Activated CD4-positive, alpha-beta T cell treated with anti-CD3 and anti-CD28 coated beads for 48 hours (primary cell): ENCODE measurements at places on chromosomes 5 and 9.

- DNase-seq = no peak
Measured at GRCh38 chr5:96747720-96748119, 60.0 kb downstream of the ERAP1 start.

GRCh38 chr9:121989010-121989409 is 104.1 kb downstream of the TTLL11 start:
- no peak for DNase-seq

- DNase-seq = no peak
Measured at GRCh38 chr9:113042884-113043657, 13.5 kb downstream of the ZFP37 start.

DNA sequence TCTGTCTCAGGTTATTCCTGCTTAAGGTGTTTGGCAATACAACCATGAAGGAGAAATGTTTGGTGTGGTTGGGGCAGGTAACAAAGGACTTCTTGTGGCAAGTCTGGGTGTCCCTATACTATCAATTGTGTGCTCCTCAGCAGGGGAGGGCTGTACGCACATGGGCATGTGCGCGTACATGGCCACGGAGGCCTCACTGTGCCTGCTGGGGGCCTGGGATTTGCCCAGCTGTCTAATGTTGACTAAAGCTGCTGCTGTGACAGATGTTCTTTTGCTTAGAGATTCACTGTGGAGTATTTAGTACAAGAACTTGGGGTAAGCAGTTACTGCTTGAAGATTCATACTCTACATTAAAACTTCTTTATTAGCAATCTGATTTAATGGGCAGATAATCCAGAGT is 97.5 kb downstream of the HSPA4 start:
- no peak for DNase-seq

- no peak for DNase-seq
Measured at GRCh38 chr5:142342128-142342981, 17.5 kb upstream of the SPRY4 start.

- no peak for DNase-seq
Measured at GRCh38 chr9:16679327-16679821, 191.1 kb downstream of the BNC2 start.

DNA sequence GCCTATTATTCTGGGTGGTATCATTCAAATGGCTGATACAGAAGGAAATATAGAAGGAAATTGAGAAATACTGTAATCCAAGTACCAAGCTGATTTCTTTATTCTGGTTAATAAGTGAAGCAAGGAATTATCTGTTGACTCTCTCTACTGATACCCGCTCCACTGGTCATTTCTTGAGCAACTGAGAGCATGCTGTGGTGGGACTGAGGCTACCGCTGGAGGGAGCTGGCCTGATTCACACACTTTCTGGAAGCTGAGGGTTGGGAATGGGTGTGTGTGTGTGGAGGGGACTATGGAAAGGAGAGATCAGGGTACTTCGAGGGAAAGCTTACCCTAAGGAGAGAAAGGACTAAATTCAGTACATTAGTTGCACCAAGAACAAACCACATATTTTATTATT is 104.1 kb downstream of the UGCG start:
- no peak for DNase-seq

DNA sequence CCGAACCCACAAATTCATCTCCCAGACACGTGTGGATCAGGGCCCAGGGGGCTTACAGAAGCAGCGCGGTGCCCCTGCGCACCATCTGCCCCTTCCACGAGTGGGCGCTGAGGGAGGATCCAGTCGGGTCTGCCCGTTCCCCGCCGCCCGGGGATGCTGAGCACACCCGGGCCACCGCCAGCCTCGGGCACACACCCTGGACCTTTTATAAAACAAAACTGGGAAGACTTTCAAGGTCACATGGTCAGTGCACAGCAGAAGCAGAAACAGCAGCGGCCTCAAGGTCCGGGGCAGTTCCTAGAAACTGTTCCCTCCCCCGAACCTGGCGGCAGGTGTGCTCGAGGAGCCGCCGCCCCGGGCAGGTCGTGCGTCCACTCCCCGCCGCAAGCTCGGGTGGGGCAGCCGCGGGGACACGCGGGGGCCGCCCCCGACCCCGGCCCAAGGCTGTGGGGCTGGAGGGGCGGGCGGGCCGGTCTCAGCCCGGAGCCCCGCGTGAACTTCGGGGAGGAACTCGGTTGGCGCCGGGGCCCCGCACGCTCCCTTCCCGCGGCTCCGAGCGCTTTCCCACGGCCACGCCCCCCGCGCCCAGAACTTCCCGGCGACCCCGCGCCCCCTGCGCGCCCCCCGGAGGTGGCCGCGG is 633 bp upstream of the PPP1R26 start:
- no peak for DNase-seq

DNA sequence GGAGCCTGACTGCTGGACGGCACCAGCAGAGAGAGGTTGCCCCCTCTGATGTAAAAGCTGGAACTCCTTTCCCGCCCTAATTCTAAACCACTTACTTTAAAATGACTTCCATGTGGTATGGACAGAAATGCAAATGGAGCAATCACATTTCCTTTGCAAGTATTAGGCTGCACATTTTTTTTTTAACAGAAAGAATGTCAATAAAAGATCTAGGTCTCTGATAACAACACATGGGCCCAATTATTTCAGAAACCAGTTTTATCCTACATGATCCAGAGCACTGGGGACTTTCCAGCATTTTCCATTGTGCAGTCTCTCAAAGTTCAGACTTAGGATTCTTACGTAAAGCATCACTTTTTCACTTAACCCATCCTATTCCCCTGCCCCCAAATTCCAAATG is 203.7 kb downstream of the NXNL2 start:
- DNase-seq = no peak

DNA sequence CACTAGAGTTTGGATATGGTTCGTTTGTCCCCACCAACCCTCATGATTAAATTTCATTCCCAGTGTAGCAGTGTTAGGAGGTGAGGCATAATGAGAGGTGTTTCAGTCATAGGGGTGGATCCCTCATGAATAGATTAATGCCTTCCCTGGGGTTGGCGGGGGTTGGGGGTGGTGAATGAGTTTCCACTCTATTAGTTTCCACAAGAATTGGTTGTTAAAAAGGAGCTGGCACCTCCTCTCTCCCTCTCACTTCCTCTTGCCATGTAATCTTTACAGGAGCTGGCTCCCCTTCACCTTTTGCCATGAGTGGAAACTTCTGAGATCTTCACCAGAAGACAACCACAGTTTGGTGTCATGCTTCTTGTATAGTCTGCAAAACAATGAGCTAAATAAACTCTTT is 333.7 kb downstream of the ENC1 start:
- no peak for DNase-seq

GRCh38 chr5:118529361-118530144 is 458.8 kb downstream of the DTWD2 start:
- DNase-seq = no peak

GRCh38 chr9:127233550-127233949 is 31.0 kb upstream of the GARNL3 start:
- no peak for DNase-seq

DNA sequence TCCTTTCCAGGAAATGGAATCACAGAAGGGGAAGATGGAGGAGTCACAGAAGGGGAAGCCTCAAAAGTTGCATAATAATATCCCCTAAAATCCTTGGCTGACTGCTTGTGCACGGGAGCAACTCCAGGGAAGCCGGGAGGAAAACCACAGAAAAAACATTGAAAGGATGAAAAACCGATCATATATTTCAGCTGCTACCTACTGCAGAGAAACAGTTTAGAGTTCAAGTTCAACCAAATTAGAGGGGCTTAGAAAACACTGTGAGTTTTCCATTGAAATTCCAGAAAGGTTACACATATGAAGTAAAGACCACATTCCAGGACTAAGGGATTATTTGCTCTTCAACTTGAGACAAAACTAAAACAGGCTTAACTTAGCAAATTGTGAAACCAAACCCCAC is 37.6 kb upstream of the MTAP start:
- no peak for DNase-seq

DNA sequence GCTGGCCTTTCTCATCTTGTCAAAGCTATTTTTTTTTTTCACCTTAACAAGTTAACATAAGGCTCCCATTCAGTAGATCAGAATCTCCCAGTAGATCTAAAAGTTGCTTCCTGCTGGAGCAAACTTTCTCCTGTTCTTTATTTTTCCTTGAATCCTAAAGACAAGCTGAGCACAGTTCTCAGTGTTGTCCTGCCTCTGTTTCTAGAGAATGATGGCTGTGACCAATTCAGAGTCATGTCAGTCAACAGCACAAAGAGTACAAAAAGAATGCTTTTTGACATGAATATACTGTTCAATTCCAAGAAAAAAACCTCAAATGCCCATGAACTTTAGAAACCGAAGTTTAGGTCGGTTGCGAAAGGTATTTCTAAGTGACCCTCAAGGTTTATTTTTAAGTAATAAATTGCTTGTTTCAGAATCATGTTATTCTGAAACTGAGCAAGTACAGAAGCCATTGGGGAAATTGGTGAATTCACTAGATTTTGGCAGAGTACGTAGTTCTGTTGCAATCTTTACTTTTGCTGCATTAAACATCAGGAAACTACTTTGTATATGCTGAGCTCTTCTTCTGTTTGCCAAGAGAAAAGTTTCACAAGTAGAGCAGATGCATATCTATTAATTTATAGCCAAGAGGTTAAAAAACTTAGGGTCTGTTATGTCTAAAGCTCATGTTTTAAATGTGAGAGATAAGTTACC is 161.7 kb upstream of the RPS23 start:
- no peak for DNase-seq

DNA sequence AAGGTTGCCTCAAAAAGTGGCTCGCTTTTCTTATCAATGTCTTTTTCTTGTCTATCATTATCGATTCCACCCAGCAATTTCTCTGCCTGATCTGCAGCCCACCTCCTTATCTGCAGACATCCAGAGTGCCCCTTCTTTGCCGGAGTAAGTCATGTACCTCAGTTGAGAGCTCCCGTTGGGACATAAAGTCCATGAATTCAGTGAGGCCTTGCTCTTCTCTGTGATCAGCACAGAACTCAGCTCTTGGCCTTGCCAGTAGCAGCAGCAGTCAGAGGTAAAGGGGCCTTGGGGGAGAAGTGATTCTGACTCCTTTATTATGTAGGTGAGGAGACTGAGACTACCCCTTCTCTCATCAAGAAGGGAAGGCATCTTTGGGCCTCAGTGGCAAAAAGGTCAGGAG is 24.9 kb upstream of the DCAF12 start:
- no peak for DNase-seq

- DNase-seq = no peak
Measured at GRCh38 chr5:55483885-55484284, 50.9 kb downstream of the PLPP1 start.

GRCh38 chr5:92849756-92850155 is 731.3 kb downstream of the NR2F1-AS1 start:
- DNase-seq = no peak

DNA sequence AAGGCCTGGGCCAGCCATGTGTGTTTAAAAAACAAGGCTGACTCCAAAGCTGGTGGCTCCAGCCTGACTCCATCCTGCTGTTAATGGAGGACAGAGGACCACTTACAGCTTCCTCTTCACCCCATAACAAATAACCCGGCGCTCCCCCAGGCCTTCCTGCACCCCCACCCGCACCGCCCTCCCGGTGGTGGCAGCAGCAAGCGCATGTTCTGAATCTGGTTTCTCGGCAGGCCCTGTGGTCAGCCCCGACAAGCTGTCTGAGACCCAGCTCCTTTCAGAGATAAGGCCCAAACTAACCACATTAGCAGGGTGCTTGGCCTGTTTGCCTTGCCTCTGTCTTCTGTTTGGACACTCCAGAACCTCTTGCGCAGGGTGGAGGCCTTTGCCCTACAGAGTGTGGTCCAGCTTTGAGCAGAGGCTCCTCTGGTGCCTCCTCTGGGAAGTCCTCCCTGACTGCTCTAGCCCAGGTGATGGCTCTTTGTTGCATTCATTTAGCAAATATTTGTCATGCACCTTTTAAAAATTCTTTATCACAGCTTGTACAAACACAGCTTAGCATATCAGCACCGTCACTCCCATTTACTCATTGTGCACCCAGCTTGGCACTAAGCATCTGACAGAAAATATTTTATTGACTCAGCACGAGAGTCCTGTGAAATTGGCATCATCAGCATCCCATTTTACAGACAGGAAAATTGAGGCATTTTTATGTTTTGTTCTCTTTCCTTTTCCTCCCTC is 78.4 kb downstream of the NDFIP1 start:
- no peak for DNase-seq

DNA sequence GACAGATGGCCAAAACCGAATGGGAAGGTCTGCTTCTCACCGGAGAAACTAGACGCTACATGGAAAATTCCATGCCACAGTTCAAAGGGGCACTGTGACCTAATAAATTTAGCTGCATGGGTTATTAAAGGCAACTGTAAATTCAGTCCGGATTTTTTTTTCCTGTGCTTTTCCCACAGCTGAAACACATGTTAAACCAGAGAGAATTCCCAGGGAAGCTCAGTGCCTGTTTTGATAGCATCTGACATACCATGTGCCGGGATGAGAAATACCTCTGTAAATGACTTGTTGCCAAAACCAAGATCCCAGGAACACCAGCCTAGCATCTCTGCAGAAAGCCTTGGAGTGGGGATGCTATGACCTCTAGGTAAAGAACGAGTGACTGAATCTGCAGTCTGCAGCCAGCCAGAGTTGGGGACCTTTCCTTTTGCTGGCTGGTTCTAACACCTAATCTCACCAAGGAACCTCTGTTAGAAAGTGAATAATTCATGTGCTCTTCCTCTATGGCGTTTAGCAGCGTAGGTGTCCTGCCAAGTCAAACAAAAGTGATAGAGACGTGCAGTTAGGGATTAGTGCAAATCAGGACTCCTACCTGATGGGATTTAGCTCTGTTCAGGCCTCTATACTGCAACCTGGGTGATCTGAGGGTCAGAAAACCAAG is 77.9 kb downstream of the SLIT3 start:
- DNase-seq = no peak

DNA sequence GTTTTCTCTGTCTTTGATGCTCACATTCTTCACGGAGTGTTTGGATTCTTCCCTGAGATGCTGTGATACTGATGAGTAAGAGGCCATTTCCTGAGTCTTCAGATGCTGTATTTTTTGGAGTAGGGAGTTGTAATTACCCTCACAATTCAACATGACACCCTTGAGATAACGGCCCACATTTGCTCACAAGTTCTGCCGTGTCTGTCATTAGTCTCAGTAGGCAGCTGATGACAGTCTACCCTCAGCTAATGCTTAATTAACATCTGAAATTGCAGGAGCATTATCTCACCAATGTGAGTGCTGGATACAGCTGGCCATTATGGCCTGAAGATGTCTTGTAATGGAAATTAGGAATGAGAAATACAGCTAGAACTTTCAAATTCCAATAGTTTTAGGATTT is 307.1 kb upstream of the ADCY2 start:
- DNase-seq = no peak

GRCh38 chr5:154780128-154780527 is 25.0 kb downstream of the LARP1 start:
- no peak for DNase-seq

GRCh38 chr5:30804739-30805505 is 388.6 kb upstream of the CDH6 start:
- no peak for DNase-seq

DNA sequence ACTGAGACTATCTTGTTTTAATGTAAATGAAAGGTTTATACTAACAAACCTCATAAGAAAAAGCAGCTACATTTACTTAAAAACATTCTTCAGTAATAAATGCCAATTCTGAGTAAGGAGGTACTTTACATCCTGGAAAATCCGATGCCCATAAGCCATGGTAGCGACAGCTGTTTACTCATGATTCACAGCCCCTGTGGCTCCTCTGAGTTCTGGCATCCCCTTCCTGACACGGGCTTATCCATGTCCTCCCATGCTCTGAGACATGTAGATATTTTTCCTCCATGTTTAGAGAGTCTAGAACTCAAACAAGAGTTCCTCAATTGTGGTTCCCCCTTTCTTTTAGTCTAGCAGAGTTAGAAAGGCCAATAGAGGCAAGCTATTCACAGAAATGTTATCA is 63.1 kb upstream of the DEPDC1B start:
- DNase-seq = no peak

- no peak for DNase-seq
Measured at GRCh38 chr9:98022447-98022846, 34.1 kb upstream of the NANS start.

- DNase-seq = no peak
Measured at GRCh38 chr5:6423327-6424109, 25.1 kb upstream of the UBE2QL1 start.
